ENCODE measurements at places on chromosomes 5 and 9.

GRCh38 chr5:31086839-31087415 lies 106.6 kb upstream of the CDH6 start:
- DNase-seq: no peak

- DNase-seq: no peak
Observed at GRCh38 chr9:99840072-99840471, 18.4 kb downstream of the NR4A3 start.

- no peak for DNase-seq
Observed at GRCh38 chr5:179275941-179276837, 69.1 kb downstream of the ADAMTS2 start.

DNA sequence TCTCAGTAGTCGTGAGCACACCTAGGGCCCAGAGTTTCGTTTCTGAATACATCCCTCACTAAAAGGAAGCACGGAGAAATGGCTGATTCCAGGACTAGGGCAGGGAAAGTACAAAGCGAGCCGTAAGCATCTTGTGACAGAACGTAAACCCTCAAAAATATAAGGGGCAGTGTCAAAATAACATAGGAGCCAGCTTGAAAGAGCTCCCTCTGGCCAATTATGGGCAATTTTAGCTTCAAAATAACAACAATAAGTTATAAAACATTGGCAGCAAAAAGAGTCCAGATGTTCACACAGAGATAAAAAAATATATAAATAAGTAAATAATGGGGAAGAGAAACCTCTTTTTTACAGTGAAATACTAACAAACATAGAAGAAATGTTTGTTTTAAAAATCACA lies 18.5 kb upstream of the GLIS3 start:
- DNase-seq: no peak

- peak; percentile 44 for DNase-seq
Observed at GRCh38 chr9:114034661-114035062, 43.4 kb downstream of the AMBP start.

GRCh38 chr5:165714598-165714997 lies 2209.2 kb downstream of the MAT2B start:
- no peak for DNase-seq

GRCh38 chr5:147417135-147417813 lies 92.6 kb downstream of the DPYSL3 start:
- no peak for DNase-seq

DNA sequence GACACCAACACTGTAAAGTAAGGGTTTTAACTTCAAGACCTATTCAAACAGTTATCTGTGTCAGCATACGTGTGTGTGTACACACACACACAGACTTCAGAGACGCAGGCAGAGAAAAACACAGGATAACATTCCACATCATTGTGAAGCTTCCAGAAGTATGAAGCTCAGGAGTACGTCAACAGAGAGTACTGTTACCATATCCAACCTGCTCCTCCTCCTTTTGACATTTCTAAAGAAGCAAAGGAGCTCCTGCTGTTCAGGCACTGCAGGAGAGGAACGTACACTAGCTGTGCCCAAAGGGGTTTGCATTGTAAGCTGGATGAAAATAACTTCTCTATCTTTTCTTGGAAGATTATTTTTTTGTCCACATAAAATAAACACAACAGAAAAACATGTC lies 180.7 kb downstream of the MEF2C start:
- no peak for DNase-seq

Data from dorsolateral prefrontal cortex (tissue), 122 donors.